ENCODE measurements at places on chromosomes 6 and 20.

DNA sequence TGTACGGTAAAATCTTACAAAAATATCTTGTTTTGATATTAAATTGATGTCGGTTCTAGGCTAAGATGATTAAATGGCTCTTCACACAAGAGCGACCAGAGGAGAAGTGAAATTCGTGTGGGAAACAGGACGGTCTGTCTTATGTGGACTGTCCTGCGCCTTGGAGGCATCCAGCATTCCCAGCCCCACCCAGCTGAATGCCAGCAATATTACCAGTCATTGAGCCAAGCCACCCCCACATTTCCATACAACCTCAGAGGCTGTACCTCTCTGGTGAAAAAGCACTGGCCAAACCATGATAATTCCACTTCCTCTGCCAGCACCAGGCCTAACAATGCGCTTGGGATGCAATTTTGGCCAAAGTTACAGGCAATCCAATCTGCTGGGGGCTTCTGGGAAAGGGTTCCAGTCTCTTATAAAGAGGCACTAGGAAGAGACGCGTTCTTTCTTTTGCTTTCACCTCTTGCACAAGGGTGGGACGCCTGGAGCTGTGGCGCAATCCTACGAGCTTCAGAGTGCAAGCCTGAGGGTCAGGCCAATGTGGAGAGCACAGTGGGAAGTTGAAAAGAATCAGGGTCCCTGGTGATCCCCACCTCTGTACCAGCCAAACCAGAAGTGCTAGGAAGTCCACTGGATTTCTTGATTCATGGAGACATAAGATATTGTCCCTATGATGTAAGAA lies 213.1 kb downstream of the PREX1 start:
- no peak for DNase-seq

DNA sequence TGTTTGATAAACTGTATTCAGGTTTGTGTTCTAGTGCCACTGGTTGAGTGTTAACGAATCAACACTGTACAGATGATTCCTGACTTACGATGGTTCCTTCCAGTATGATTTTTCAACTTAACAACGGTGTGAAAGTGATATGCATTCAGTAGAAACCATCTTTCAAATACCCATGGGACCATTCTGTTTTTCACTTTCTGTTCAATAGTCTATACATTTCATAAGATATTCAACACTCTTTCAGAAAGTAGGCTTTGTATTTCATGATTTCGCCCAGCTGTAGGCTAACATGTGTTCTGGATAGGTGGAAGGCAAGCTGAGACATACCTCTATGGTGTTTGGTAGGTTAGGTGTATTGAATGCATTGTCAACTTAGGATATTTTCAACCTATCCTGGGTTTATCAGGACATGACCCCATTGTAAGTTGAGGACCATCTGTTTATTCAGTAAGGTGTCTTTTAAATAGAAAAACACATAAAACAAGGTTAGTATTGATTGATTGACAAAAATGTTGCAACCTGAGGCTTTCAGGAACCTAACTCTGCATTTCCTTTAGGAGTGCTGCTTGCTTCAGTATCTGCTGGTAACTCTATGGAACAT lies 32.3 kb downstream of the SYNJ2 start:
- no peak for DNase-seq

DNA sequence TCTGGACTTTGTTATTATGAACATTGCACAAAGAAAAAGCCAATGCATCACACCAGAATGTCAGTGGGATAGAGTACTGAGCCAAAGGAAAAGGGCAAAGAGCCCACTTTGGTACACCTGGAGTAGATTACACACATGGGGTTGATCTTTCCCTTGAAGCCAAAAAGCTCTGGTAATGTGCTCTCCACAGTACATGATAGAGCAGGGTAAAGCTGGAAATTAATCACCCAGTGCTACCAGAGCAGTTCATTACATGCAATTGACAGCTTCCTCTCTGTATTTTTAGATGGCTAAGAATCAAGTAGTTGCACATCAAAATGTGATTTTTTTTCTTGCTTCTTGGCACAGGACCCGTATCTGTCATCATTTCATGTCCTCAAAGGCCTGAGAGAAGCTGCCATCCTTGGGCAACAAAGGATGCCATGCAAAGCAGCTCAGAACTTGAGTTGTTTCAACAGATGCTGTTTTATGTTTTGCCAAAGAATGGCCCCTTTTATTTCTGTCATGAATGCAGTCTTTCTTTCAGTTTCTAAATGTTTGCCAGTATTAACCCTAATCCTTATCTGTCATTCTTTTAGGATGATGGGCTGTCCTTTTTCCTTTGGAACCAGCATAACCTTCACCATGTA lies 88.1 kb downstream of the HDGFL1 start:
- DNase-seq, result no peak

DNA sequence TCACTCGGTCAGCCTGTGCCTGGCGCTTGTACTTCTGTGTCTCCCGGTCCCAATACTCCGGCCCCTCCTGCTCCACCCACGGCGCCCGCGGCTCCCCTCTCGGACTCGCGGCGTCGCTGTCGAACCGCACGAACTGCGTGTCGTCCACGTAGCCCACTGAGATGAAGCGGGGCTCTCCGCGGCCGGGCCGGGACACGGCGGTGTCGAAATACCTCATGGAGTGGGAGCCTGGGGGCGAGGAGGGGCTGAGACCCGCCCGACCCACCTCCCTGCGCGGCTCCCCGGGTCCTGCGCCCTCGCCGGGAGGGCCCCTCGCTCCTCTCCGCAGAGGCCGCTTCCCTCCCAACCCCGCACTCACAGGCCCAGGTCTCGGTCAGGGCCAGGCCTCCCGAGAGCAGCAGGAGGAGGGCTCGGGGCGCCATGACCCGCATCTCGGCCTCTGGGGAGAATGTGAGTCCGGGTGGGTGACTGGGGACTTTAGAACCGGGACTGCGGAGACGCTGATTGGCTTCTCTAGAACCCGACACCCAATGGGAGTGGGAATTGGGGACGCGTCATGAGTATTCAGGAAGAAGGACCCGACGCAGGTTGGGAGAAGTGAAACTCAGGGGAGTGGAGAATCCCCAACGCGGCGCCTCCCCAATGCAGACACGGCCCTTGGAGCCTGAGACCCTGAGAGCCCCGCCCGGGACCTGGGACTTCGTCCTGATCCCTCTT lies at the start of gene HLA-C:
TSS of gene HLA-C (minus strand) at position 452 of the 717 bp plus-strand sequence. CDS start at position 431, 21 bp downstream.
- DNase-seq, result peak; percentile 89

DNA sequence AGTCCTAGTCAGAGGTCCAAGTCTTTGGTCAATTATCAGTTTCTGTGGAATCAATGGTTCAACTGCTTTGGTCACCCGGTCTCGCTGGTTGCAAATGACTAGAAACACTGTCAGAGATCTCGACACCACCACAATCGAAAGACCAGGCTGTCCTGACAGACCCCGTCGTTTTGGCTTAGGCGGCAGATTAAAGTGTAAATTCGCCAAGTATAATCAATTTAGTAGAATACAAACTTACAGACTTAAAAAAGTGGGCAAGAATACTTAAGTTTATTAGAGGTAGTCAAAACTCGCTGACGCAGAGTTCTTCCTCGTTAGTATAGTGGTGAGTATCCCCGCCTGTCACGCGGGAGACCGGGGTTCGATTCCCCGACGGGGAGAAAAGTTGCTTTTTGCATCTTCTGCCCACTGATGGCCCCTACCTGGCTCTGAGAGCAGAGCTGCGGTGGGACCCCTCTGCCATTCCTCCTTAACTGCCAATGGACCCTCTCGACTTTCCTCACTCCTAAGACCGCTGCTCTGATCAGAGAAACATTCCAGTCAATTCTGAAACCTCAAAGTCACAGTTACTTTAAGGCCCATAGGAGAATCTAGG lies 30.6 kb upstream of the ZNF184 start:
- DNase-seq, result peak; percentile 84

- peak; percentile 16 for DNase-seq
Observed at GRCh38 chr20:53707371-53708055, 113.9 kb upstream of the ZNF217 start.
